RKO (cell line): ENCODE measurements at places on chromosomes 7 and 10.

- no peak for DNase-seq
Observed at GRCh38 chr10:63812501-63812900, 291.3 kb downstream of the REEP3 start.

DNA sequence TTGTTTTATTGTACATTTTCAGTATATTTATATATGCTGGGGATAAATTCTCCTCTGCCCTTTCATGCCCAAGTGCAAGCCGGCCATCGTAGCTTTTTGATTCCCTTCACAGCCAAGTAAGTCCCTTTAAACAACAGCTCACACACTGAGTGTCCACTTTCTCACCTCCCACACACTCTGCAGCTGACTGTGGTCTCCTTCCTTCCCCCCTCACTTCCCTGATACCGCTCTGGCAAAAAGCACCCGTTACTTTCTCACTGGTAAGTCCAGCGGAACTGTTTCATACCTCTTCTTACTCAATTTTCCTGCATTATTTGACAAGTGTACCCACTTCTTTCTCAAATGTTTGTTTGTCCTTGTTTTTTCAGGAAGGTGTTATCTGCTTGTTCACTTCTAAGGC, 35.2 kb downstream of the MGAM start:
- DNase-seq: no peak

DNA sequence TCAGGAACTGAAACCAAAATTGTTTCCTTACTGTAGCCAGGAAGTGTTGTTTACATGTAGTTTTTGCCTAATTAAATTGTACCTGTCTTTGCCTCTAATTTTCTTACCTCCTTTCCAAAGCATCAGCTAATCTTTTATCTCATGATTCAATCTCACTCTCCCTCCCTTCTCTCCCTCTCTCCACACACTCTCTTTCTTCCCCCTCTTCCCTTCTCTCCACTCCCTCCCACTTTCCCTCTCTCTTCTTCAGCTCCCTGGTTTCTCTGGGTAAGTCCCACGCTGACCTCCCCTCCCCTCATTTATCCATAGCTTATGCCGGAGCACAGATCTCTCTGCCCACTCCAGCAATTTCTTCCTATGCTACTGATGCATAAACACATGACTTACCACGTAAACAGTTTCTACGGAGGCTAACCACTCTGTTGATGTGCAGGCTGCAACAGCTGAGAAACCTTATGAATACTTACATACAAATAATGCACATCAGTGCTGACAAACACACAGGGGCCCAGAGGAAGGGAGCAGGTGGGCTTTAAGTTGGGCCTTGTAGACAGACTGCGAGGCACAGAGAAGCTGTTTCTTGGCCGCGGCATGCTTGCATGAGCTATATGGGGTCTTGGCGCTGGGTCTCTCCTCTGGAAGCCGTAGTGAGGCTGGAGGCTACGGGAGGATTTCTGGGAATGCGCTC, 174.4 kb upstream of the PLXNA4 start:
- no peak for DNase-seq

GRCh38 chr7:121395961-121396757, at the start of gene FAM3C:
Gene FAM3C (minus strand): TSS chr7:121396308. CDS start chr7:121382969, 13,339 bp downstream.
- DNase-seq: peak; percentile 96

DNA sequence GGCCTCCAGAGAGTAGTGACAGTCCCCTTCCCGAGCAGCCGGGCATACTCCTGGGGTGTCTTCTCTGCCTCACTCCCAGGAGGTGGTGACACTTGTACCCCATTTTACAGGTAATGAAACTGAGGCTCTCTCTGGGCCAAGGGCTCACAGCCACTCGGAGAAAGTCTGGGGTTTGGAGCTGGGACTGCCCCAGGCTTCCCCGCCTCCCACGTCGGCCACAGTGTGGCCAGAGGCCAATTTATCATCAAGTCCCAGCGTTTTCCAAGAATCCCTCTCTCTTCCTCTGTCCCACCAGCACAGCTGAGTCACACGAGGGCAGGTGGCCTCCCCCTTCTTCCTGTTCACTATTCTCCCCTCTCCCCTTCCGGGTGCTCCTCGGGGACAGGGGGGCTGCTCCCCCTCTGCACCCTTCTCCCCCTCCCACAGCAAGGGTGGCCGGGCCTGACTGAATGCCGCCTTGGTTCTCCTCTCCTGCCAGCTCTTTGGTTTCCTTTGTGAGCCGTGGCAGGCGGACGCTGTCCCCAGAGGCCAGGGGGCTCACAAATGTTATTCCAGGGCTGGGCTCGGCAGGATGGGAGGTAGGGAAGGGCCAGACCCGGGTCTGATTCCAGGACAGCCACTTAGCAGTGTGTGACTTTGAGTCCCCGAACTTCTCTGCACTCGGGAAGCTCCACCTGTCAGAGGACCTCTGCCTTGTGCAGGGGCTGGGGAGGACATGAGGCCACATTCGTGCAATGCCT, 17.7 kb downstream of the CLIP2 start:
- DNase-seq: no peak
